NCI-H1092 treated with DMSO at 0.1 percent for 48 hours (cell line): ENCODE measurements at places on chromosomes 7 and 10.

DNA sequence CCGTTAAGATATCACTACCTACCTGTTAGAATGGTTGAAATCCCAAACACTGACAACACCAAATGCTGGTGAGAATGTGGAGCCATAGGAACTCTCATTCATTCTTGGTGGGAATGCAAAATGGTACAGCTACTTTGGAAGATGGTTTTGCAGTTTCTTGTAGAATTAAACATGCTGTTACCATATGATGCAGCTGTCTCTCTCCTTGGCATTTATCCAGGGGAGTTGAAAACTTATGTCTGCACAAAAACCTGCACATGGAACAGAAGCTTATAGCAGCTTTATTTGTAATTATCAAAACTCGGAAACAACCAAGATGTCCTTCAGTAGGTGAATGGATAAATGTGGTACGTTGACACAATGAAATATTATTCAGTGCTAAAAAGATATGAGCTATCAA, 199.5 kb downstream of the BICC1 start:
- DNase-seq = no peak

- DNase-seq = no peak
Observed at GRCh38 chr7:100896732-100897608, 1.3 kb upstream of the ACHE start.

DNA sequence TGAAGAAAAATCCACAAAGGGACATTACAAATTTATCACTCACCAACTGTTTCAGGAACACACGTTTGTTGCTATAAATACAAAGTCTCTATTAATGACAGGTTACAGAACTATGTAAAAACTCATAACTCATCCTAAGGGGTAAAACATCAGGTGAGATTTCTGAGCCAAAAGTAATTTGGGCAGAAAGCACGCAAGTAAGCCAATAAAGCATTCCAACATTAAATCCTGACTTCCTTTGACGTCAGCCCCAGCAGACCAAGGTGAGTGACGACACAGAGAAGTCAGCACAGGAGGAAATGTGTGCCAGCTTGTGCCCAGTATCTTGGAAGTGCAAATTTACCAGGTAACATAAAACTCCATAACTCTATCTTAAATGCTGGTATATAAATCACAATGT, 45.7 kb downstream of the IMMP2L start:
- DNase-seq = no peak

DNA sequence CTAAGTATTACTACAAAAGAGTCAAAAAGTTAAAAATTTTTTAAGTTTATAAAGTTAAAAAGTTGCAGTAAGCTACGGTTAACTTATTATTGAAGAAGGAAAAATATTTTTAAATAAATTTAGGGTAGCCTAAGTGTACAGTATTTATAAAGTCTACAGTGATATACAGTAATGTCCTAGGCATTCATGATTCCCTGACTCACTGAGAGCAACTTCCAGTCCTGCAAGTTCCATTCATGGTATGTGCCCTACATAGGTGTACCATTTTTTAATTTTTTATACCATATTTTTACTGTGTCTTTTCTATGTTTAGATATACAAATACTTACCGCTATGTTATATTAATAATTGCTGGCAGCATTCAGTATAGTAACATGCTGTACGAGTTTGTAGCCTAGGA, 92.3 kb downstream of the CTNNA3 start:
- no peak for DNase-seq

- DNase-seq = peak; percentile 24
Observed at GRCh38 chr7:13949939-13950338, 39.5 kb downstream of the ETV1 start.
